ENCODE measurements at places on chromosomes 7 and 10.

- no peak for DNase-seq
Observed at GRCh38 chr7:130875265-130875741, 141.3 kb upstream of the KLF14 start.

- no peak for DNase-seq
Observed at GRCh38 chr10:114894911-114895310, 43.1 kb upstream of the TRUB1 start.

- no peak for DNase-seq
Observed at GRCh38 chr7:151376218-151376902, 33.5 kb downstream of the WDR86 start.

- DNase-seq, result no peak
Observed at GRCh38 chr10:1607466-1607865, 129.9 kb downstream of the ADARB2 start.

GRCh38 chr10:71780719-71781118 lies 7.4 kb upstream of the VSIR start:
- no peak for DNase-seq

DNA sequence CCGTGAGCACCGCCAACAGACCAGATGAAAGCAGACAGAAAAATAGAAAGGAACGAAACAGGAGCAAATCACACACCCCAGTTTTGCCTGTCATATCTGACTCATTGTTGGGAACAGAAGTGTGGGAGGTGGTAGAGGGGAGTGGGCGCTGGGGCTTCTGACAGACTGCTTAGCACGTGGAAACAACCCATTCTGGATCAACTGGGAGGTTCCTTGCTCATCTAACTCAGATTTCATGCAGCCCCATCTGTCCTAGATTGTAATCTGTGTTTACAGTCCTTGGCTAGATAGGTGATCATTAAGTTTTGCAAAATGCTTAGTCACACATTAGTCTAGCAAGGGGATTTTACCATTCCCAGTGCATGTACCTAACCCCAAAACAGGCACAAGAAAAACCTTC lies 154.1 kb downstream of the NRP1 start:
- DNase-seq, result peak; percentile 7

DNA sequence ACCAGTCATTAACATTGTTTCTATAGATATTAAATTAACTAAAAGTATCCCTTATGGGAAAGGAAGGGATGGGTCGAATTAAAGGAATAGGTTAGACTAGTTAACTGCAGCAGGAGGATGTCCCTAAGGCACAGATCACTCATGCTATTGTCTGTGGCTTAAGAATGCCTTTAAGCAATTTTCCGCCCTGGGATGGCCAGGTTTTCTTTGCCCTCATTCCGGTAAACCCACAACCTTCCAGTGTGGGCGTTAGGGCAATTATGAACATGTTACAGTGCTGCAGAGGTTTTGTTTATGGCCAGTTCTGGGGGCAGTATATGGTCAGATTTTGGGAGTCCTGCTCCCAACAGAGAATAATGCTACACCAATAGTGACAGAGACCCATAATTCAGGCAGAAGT lies 139.3 kb upstream of the CDK13 start:
- DNase-seq, result no peak

DNA sequence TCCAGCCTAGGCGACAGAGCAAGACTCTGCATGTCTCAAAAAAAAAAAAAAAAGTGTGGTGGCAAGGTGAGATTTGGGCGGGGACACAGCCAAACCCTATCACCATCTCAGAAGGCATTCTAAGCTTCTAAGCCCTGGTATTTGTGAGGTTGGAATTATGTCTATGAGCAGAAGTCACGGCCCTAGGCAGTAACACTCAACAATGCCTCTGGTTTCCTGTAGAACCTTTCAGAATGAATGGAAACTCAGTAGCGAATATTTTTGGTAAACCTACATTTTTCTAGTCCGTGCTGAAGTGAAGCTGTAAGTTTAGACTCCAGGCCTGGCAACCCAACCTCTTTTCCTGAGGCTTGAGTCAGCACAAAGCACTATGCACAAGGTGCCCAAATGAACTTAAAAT lies 88.3 kb downstream of the FAM107B start:
- DNase-seq, result no peak

GRCh38 chr10:66259836-66260235 lies 666.0 kb upstream of the LRRTM3 start:
- DNase-seq, result no peak

GRCh38 chr7:80057488-80057887 lies 77.1 kb upstream of the GNAI1 start:
- DNase-seq, result no peak

- DNase-seq, result peak; percentile 33
Observed at GRCh38 chr7:27840313-27840712, 100.4 kb downstream of the TAX1BP1 start.

DNA sequence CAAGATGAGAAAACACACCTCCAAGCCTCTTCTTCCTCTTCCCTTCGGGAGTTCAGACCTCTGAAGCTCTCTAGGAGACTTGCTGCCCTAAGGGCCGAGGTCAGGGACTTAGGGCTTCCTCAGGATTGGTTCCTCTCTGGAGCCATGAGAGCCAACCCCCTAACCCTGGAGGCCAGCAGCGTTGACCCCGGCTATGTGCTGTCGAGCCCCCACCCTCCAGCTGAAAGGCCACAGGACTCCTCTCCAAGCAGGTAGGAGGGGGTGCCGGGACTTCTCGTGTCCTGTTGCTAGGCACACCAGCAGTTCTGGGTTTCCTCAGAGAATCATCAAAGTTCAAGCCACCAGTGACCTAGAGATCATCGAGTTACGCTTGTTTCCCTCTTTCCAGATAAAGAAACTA lies 87.4 kb downstream of the ARHGAP22 start:
- DNase-seq, result no peak

DNA sequence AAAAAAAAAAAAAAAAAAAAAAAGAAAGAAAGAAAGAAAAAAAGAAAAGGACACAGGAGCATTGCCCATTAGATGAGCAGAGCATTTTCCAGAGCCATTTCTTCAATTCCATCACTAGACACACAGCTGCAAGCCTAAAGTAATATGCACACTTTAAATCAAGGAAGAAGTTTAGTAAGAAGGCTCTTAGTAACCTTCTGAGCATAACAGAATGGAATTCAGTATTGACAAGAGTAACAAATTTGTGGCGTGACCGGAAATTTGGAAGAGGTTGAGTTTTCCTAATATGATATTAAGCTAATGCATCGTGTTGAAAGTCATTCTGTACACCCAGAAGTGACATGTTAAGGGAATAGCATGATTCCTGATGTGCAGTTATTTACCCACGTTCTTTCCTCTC lies 35.3 kb downstream of the SMURF1 start:
- DNase-seq, result no peak

GRCh38 chr10:29949411-29950011 lies 109.9 kb downstream of the JCAD start:
- DNase-seq, result no peak

DNA sequence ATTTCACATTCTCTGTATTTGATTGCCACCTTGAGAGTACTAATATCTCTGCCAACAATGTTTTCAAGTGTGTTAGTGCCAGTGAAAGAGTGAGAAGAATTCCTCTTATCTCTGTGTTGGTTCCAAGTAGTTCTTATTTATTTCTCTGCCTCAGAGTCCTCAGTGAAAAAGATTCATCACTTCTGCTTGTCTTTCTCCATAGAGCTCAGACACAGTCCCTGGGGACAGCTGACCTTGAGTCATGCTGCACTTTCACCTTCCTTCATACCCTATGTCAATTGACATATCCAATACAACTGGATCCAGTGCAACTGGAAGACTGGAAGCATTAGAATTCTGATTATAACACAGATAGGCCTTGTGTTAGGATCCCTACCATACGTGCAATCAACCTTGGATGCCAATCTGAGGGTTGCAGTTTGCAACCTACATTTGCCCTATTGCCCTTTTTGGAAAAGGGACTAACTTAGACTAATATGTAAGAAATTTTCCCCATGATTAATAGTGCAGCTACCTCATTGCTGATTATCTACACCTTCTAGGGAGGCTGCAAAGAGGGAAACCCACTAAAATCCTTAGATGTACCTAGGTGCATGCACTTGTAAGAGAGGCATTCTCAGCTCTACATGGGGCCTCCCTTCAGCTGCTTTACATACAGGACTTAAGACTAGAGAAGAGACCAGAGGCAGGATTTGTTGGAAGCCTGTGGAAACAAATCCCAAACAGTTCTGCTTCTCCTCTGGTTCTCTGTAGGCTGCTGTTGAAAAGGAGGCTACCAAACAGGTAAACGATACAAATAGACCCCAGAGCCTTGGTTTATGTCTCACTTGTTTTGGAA lies 8.4 kb downstream of the IFIT2 start:
- DNase-seq, result no peak

- peak; percentile 18 for DNase-seq
Observed at GRCh38 chr7:97179454-97180104, 62.1 kb downstream of the SDHAF3 start.

- DNase-seq, result no peak
Observed at GRCh38 chr7:77867537-77867865, 68.9 kb downstream of the PHTF2 start.

GRCh38 chr7:127858915-127859189 lies 172.4 kb downstream of the LRRC4 start:
- no peak for DNase-seq

DNA sequence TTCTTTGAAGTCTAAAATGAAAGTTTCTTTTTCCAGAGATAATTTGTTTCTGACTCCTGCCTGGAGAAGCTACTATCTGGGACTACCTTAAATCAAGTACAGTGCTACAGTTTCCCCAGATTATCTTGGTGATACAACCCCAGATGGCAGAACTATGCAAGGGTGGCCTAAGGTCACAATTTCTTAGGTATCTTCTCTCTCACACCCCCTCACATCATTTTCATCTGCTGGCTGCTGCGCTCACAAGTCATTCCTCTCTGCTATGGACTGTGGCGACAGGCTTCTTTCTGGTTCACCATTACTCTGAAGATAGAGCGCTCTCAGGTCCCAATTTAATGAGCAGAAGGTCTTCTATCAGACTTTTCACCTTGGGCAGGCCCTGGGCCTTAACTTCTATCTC lies 9.1 kb upstream of the PRPS1L1 start:
- no peak for DNase-seq

DNA sequence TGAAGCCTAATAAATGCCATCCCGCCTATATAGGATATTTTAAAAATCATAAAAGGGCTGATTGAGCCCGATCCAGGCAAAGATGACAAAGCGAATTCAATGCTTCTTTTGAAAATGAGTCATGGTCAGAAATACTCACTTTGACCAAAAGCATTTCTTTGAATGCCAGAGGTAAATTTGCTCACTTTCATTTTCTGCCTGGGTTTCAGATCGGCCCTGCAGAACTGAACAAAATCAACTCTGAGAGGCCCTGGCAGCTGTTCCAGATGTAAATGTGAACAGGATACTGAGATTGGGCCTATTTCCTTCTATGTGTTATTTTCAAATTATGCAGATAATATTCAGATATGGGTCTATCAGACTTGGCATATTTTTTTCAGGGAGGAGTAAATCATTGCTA lies 114.8 kb upstream of the ARID5B start:
- DNase-seq, result no peak

DNA sequence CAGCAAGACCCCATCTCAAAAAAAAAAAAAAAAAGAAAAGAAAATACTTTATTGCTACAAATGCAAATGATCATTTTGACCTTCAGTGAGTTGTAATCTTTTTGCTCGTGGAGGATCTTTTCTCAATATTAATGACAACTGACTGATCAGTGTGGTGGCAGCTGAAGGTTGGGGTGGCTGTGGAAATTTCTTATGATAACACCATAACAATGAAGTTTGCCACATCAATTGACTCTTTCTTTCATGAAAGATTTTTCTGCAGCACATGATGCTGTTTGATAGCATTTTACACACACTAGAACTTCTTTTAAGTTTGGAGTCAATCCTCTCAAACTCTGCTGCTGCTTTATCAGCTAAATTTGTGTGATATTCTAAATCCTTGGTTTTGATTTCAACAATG lies 12.4 kb upstream of the CCDC7 start:
- no peak for DNase-seq

GRCh38 chr7:48011951-48012350 lies 17.0 kb downstream of the SUN3 start:
- DNase-seq, result no peak

GRCh38 chr7:46244757-46245156 lies 323.7 kb upstream of the IGFBP3 start:
- DNase-seq, result no peak

GRCh38 chr10:124047427-124048152 lies 45.8 kb downstream of the CHST15 start:
- no peak for DNase-seq

DNA sequence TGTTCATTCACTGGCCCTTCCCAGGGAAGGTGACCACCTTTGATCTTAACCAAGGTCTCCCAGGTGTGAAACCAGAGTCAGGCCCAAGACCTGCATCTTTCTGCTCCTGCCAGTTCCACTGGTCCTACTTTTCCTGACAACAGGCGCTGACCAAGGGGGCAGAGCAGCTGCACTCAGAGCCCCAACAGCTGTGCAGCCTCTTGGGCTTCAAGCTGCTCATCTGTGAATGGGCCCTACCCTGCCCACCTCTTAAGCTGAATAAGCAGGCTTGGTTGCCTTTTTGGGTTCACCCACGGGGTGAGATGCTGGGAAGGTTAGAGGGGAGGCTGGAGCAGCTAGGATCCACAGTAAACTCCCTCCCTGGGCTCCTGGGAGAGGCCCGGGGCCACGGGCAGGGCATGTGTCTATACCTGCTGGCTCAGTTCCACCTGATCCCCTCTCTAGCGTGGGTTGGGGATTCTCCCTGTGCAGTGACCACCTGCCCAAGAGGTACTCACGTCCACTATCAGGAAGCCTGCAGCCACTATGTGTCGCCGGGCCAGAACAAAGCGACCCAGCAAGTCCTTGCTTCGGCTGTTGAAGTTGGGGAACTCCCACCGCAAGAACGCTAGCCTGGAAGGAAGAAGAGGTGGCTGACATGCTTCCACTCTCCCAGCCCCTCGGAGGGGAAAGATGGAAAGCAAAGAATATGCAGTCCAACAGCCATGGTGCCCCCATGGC lies 10.6 kb downstream of the TBRG4 start:
- no peak for DNase-seq

GRCh38 chr7:35676211-35676610 lies 18.7 kb downstream of the HERPUD2 start:
- no peak for DNase-seq
